ENCODE measurements at places on chromosomes 7 and 10.

DNA sequence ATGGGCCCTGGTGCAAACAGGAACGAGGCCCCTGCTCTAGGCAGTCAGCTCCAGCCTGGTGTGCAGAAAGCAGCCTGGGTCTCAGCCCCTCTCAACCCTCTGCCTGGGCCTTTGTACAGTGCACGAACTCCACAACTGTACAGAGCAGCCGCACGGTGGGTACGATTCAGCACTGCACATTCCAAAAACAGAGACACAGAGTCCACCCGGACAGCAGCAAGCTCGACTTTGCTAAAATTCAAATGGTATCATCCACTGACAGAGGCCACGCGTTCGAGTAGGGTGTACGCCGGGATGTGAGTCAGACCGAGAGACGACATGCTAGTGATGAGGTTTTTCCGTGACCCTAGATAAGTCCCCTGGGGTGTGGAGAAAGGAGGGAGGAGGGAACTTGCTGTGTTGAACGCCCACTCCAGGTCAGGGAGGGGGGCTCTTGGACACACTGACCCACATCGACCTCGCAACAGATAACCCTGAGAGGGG, 65.6 kb upstream of the PDGFA start:
- DNase-seq = no peak

DNA sequence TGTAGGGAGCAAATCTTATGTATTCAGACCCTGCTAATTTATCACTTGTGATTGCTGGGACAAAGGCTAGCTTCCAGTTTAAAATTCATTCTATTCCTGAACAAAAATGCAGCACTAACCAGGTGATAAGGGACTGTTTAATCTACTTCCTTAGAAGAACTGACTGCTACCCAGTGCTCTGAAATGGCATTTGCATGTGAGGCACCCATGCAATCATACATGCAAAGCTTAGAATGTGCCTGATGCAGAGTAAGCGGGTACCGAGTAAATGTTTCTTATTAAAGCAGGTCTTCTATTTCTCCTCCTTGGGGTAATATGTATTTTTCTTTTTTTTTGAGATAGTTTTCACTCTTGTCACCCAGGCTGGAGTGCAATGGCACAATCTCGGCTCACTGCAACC, 54.5 kb downstream of the NEURL1 start:
- no peak for DNase-seq

DNA sequence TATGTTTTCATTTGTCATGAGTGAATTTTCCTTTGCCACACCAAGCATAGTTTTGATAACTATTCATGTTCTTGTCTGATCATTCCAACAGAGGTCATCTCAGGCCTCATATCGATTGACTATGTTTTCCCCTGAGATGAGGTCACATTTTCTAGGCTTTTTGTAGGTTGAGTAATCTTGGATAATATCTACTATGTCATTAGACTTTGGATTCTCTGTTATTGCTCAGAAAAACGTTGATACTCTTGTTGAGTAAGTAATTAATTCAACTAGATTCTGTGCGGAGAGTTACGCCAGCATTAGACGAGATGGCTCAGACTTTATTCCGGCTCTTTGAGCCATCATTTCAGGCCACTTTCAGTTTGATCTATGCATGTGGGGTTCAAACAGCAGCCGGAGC, 57.7 kb downstream of the KLF6 start:
- DNase-seq = no peak

DNA sequence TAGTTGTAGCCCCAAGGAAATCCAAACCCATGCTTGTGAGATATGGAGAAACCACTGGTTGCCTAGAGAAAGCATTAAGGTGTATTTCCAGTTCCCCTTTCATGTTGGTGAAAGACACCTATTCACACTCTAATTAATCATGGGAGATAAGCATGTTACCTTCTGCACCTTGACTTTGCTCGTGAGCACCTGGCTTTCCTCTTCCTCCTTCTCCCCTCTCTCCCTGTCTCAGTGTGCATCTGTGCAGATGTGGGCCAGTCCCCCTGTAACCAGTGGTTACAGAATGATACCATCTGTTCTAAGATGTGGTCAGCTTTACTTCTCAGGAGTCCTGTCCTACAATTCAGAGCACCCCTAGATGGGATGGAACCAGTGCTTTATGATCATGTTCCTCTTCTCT, 160.6 kb downstream of the LCOR start:
- DNase-seq = no peak

- no peak for DNase-seq
These were observed 58.8 kb downstream of the CAV1 start for GRCh38 chr7:116583653-116584052.

GRCh38 chr7:30920584-30921539, 9.2 kb downstream of the AQP1 start:
- no peak for DNase-seq

DNA sequence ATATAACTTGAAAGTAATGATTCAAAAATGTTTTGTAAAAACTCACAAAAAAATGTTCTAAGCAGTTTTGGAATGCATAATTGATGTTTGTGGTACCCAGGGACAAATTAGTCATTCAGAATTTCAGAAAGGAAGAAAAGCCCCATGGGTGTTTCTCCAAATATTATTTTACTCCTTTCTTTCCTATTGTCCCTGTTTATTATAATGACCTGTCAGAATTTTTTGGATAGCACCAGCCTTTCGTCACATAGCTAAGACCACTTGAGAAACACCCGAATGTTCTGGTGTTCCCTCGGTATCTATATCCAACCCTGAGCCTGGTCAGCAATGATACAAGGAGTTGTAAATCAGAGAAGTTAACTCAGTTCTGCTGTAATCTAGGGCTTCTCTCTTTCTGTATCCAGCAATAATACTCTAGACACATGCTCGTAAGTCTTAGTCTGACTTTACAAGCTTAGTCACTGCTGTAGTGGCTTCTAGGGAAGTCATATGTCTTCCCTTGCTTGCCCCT, 64.8 kb upstream of the MEOX2 start:
- DNase-seq = no peak

DNA sequence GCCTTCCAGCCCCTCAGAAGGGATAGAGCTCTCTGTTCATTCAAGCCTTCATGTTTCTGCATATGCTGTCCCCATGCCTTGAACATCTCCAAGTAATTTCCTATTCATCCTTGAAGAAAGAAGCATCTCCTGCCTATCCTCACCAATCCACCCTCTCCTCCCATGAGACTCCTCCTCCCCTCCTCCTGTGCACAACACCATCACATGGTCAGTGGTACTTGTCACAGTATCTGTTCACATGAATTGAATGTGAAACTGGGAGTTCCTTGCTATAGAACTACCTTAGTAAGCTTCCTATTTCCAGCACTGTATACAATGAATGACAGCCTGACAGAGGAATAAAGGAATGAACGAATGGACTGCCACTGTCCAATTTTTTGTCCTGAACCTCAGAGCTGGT, 115.5 kb downstream of the GFRA1 start:
- DNase-seq = no peak

DNA sequence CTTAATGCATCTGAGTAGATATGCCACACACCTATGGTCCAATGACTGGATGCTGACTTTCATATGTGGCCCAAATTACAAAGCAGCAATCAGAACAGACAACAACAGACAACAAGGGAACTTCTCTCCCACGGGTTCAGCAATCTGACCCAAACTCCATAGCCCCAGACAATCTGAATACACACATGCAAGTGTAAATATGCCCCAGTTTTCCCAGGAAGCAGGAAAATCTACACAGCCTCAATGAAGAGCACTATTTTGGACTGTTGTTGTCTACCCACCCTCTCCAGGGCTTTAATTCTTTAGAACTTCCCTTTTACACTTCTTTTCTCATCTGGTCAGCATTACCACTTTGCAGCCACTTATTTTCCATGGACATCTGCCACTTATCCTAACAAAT, 2.0 kb upstream of the CCNY start:
- no peak for DNase-seq

DNA sequence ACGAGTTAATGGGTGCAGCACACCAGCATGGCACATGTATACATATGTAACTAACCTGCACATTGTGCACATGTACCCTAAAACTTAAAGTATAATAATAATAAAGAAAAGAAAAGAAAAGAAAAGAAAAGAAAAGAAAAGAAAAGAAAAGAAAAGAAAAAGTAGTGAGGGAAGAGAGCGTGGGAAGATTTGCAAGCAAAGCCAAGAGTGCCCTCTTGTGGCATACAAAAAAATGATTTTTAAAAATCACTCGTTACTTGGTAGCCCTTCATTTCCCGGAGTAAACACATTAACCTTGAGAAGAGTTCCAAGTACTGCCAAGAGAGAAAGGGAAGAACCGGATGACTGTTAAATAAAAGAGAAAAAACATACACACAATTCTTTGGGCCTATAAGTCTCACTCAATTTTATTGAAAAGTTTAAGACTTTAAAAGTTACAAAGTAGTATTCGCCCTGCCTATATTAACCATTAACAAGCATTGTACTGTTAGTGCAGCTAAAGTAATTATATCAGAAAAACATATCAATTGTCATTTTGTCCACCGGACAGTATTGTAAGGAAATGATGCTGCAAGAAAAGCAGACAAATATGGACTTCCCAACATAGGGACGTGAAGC, 6.2 kb upstream of the CH25H start:
- peak; percentile 34 for DNase-seq

- DNase-seq = no peak
These were observed 276.9 kb downstream of the GATA3 start for GRCh38 chr10:8331387-8331786.

DNA sequence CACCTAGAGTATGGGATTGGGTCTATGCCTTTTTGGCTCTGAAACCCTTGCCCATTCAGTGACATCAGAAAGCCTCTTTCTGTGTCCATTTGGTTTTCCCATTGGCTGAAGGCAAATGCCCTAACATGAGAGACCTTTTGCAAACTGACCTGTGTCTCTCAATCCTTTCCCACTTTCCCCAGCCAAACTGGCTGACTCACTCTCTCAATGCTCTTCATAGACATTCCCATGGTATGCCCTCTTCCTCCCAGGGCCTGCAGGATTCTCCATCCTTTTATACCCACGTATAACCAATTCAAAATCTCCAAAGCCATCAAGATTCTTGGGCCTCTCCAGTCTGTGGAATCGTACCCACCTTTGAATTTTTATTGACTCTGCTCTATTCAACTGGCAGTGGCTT, 563.3 kb downstream of the GATA3 start:
- DNase-seq = no peak

DNA sequence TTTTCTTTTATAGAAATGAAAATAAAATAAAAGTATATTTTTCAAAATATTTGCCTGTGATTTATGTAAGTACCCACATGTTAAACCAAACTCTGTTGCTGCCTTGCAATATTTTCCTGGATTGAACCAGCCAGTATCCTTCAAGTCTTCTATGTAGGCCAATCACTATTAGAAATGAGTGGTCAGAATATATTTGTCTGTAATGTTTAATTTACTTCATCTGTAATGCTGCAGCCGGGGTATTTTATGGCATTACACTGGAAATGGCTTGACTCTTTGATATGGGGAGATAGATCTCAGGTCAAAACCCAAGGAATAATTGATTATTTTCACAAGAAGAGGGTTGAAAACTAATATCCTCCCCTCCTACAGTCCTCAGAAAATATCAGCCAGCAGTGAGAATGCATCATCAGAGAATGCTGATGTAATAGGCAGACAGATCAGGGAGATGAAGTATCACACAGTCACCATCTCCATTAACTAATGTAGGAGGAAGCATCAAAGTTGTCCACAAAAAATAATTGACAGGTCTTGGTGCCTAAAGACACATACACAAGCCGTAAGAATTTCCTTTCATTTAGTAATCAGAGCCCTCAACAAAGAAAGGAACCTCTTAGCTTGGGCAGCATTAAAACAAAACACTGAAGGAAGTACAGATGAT, 82.5 kb downstream of the VWDE start:
- no peak for DNase-seq

GRCh38 chr10:130656187-130656575, 520.0 kb downstream of the GLRX3 start:
- DNase-seq = no peak

- no peak for DNase-seq
These were observed 423.9 kb downstream of the CALN1 start for GRCh38 chr7:71988201-71988600.

- DNase-seq = no peak
These were observed 172.2 kb downstream of the CDK14 start for GRCh38 chr7:90768301-90768700.

DNA sequence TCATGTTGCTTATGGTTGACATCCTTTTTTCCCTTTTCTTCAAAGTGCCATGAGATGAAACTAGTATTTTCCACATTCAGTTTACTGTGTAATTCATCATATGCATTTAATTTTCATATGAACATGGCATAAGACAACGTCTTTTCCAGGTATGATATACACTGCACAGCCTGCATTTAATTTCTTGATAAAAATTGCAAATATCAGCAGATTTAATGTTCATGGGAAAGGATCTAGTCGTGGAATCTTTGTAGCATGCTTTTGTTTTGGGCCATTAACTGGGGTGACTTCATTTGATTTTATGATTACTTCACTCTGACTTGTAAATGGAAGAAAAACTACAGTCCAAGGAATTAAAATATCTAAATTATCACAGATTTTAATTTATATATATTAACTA, 837.3 kb downstream of the IPMK start:
- DNase-seq = no peak

- peak; percentile 39 for DNase-seq
These were observed 13.4 kb upstream of the CXCL12 start for GRCh38 chr10:44398271-44398670.

DNA sequence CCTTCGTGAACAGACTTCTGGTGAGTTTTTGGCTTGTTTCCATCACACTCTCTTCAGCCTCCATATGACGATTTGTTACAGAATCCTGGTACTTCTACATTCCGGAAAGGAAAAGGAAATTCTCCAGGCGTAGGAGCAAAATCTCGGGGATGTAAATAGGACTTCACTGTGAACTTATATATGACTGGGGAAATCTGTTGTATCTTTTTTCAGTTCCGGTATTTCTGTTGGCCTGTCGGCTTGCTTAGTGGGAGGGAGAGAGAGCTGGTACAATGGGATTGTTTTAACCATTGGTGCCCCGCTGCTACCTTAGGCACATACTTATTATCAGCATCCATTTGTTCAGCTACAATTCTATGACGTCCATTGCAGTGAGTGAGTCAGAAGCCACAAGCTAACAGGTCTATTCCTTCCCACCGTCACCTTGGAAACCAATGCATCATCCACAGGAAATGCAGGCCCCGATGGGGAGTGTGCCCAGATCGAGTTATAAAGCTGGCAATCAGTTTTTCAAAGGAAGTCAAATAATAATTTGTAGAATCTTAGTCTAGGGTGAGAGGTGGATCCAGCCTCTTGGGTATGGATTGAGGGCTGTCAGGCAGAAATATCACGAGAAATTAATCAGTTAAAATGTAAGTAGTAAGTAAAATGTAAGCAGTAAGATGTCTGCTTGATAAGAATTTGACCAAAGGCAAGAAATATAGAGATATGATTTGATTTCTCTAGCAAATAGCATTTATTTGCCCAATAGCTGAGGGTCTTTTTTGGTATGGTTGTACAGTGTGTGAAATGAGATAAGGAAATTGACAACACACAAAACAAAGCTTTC, 92.0 kb upstream of the MKLN1 start:
- DNase-seq = no peak

- DNase-seq = no peak
These were observed 9.6 kb downstream of the RET start for GRCh38 chr10:43086321-43086942.

- no peak for DNase-seq
These were observed 264.3 kb downstream of the TCF7L2 start for GRCh38 chr10:113214331-113214730.
